Kidney glomerular epithelial cell (primary cell): ENCODE measurements at places on chromosomes 5 and 9.
A peak's percentile ranks its signal among the peaks of the same experiment; 100 is the strongest.

- DNase-seq, result no peak
These were observed 103.2 kb downstream of the KLF4 start for GRCh38 chr9:107386396-107386795.

DNA sequence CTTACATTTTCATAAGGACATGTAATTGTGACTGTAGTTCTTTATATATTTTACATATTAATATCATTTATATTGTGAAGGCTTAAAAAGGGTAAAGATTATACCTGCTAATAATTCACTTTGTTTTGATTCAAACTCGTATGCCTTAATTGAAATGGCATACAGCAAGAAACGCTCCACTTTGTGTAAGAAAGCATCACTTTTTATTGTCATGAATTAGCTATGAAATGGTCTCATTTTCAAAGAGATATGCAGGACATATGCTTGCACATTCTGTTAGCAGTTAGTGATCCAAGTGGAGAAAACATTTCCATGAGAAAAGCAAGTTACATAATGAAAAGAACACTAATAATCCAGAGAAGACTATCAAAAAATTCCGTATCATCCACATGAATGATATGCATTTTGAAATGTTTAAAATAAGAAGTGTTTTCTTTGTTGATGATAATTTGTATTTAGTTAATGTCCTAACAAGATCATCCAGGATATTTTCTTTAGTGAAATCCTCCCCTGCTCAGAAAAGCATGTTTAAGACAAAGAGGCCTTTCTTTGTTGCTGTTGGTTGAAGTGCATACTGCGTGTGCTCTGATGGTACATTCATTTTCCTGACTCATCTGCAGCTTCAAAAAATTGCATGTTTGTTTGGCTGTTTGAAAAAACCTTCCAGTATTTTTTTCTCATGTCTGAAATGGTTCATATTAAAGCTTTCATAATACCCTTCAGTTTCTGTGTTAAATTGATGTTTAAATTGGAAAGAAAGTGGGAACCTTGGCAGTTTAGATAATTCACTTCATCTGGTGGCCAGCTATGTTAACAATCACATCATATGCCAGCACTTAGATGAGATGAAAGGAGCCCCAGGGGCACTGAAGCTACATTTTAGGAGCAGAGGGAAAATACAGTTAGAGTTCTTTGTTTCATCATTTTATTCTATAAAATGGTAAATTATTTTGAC lies 242.2 kb downstream of the CSNK1G3 start:
- DNase-seq, result no peak

- DNase-seq, result peak; percentile 64
These were observed 89.8 kb upstream of the COL5A1 start for GRCh38 chr9:134551644-134552348.

GRCh38 chr5:67515020-67515689 lies 318.6 kb upstream of the CD180 start:
- DNase-seq, result no peak

DNA sequence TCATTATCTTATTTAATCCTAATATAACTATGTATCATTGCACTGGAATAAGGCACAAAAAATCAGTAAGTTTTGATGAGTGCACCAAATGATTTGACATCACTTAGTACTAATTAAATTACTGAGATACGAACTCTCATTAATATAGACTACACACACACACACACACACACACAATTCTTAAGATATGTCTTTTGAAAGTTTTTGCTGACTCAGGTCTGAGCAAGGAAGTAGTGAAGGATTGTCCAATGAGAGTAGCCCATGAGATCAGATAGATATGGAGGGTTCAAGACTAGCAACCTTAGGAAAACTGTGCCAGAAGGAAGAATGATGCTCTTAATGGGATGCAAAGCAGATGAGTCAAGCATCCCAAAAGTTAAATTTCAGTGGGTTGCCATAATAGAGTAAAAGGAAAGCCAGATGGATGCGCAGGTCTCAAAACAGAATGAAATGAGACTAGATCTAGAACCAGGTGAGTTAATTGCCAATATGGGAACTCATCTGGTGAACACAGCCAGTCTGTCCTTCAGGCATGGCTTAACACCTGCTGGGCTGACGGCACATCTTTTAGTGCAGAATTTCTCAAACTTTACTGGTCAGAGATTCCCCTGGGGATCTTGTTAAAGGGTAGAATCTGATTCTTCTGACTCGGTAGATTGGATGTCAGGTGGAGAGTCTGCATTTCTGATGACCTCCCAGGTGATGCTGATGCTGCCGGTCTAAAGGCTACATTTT lies 197.0 kb upstream of the NR4A3 start:
- DNase-seq, result no peak

DNA sequence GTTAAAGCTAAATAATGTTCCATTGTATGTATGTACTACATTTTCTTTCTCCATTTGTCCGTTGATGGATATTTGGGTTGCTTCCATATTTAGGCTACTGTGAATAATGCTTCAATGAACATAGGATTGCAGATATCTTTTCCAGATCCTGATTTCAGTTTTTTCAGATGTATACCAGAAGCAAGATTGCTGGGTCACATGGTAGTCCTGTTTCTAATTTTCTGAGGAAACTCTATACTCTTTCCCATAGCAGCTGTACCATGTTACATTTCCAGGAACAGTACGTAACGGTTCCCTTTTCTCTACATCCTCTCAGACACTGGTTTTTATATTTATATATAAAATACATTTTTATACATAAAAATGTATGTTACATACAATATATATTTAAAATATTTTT lies 121.8 kb downstream of the GCNT1 start:
- DNase-seq, result no peak

GRCh38 chr5:59117320-59117719 lies 534.4 kb downstream of the RAB3C start:
- no peak for DNase-seq

GRCh38 chr5:83703059-83703458 lies 17.6 kb downstream of the HAPLN1 start:
- DNase-seq, result no peak

DNA sequence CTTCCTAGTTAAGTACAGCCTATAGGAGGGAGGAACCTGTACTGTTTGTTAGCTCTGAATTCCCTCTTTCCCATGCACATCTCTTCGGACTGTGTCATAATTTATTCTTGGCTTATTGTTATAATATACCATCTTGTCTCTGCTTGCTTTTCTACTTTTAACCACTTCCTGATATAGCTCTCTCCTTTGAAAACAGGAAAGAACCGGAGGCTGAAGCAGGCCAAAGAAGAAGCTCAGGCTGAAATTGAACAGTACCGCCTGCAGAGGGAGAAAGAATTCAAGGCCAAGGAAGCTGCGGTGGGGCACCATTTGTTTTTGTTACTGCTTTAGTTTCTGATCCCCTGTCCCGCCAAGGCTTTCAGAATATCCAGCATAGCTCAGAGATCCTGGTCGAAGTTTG lies 4.8 kb downstream of the ATP6V1G1 start:
- DNase-seq, result peak; percentile 30

- DNase-seq, result no peak
These were observed 241.4 kb upstream of the SLC24A2 start for GRCh38 chr9:20030221-20030620.

DNA sequence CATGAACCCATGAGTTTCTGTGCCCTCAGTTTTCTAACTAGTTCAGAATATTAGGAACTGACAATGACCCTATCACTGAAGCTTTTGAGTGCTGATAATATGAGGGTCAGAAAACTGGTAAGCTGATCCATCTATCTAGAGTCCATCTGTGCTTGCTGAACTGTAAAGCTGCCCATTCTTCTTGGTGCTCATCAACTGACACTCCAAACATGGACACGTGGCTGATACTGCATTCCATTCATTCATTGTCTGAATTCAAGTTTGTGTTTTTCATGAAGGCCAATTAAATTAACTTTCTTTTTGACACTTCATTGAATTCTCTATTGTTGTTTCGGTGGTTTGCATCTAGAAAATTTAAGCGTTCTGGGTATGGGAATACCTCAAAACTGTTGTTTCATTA lies 17.6 kb downstream of the NREP start:
- peak; percentile 61 for DNase-seq

- DNase-seq, result no peak
These were observed 138.5 kb upstream of the IRX2 start for GRCh38 chr5:2890011-2890410.

DNA sequence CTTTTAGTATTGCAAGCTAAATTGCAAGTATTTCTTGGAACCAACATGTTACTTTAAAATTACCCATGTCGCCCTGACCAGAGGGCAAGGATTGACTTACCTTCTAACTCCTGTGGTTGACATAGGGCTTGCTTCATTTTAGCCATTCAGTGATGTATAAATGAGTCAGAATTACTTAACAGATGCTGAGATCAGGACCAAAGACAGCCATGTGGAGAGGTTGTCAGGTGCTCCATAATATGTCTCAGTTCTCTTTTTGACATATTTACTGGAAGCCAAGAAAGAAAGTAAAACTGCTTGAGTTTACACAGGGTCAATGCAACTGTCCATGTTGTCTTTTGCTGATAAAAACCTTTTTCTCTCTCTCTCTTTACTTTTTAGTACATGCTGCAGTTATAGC lies 33.2 kb downstream of the F2RL2 start:
- no peak for DNase-seq

DNA sequence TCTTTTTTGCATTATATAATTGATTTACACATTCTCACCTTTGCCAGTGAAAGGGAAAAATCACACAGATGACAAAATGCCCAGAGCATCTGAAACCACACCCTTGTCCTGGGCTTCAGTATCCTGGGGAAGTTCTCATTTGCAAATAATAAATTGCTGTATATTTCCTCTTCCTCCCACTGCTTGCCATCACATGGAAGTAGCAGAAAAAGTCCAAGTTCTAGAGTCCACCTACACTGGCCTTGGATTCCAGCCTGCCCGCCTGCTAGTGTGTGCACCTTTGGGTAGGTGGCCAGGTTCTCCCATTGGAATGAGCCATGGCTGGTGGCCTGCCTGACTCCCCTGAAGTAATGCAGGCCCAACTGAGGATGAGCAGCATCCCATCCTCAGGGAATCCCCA lies 149.4 kb downstream of the GADD45G start:
- no peak for DNase-seq

GRCh38 chr9:4055032-4055431 lies 244.8 kb downstream of the GLIS3 start:
- DNase-seq, result no peak

DNA sequence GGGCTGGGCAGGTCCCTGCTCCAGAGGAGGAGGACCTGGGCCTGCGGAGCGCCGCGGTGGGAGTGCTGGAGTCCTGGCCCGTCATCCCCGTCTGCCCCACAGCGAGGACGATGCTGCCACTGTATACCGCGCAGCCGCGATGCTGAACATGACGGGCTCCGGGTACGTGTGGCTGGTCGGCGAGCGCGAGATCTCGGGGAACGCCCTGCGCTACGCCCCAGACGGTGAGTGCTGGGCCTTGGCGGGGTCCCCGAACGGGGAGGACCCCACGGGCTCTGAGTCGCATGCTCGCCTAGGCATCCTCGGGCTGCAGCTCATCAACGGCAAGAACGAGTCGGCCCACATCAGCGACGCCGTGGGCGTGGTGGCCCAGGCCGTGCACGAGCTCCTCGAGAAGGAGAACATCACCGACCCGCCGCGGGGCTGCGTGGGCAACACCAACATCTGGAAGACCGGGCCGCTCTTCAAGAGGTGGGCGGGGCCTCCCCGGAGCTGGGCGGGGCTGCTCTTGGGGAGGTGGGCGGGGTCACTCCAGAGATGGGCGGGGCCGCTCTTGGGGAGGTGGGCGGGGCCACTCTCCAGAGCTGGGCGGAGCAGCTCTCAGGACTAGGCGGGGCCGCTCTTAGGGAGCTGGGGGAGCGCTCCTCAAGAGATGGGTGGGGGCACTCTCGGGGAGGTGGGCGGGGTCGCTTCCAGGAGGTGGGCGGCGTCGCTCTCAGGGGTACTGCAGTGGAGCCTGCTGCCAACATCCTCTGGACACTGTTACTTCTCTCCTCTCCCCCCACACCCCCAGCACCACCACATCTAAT lies 13.1 kb downstream of the LRRC26 start:
- no peak for DNase-seq

GRCh38 chr9:122333169-122333808 lies 37.5 kb upstream of the PTGS1 start:
- DNase-seq, result no peak

GRCh38 chr5:98631311-98632054 lies 142.0 kb upstream of the RGMB start:
- peak; percentile 54 for DNase-seq
